ENCODE measurements at places on chromosomes 2 and 18.
A peak's percentile ranks its signal among the peaks of the same experiment; 100 is the strongest.

DNA sequence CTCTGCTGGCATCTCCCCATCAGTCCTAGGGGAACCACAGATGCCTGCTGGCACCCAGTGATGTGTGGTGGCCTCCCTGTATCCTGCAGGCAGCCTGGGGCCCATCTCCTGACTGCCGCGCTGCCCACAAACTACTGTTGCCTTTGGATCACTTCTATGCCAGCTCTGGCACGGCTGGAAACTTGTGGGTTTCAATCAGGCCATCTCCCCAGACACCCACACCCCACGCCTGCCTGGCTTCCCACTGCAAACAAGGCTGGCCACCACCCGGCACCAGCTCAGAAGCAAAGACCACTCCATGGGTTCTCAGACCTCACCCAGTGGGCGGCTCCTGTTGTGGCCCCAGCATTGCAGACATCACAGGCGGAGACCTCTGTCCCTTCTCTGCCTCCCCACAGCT is 15.1 kb upstream of the TPO start:
- DNase-seq: no peak

GRCh38 chr2:21392649-21393048 is 268.9 kb downstream of the TDRD15 start:
- no peak for DNase-seq

DNA sequence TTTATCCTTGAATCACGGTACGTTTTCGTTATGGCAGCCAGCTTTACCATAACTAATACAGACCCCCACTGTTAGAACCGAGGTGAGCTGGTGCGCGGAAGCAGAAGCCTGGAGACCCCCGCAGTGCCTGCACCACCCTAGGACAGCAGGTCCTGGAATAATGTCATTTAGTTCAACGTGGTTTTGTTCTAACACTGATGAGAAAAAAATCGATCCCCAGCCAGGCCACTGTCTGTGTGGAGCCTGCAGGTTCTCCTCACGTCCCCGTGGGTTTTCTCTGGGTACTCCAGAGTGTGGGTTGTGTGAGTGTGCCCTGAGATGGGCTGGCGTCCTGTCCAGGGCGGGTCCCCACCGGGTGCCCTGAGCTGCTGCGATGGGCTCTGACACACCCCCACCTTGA is 69.9 kb upstream of the ST3GAL5 start:
- DNase-seq: no peak

GRCh38 chr2:11746376-11746806 is at the start of gene LPIN1:
LPIN1 (plus strand) TSS chr2:11746632; CDS start chr2:11765542, 18,910 bp downstream.
- DNase-seq: peak; percentile 67

GRCh38 chr2:16952805-16953204 is 287.2 kb upstream of the CYRIA start:
- DNase-seq: no peak

DNA sequence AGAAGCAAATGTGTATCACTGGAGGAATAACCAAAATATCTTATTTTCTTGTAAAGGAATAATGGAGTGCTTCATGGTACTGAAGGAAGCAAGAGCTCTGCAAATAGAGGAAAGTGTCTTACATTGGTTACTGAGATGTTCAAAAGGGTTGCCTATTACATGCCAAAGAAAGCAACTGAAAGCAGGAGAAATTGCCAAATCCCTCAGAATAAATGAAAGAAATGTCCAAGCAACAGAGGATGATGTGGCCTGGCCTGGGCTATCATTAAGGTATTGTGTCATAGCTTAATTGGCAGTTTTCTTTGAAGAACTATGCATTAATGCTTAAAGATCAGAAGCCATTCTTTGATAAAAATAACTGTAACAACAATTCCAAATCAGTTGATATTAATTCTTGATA is 173.7 kb downstream of the RAB3GAP1 start:
- no peak for DNase-seq

DNA sequence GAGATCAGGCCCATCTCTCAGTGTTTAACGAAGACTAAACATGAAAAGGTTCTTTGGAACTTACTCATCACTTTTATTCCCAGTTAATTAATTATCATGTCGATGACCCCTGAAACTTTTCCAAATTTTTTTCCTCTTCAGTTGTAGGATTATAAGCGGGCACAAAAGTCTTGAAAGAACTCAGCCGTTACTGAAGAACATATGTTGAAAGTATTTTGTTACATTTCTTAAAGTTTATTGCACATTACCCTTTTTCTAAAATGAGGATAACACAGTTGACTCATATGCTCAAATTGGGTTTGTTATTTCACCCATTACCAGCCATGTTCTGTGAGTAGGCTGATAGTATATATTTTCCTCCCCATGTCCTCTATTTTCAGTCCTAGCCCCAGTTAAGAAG is 75.9 kb upstream of the COL3A1 start:
- no peak for DNase-seq

DNA sequence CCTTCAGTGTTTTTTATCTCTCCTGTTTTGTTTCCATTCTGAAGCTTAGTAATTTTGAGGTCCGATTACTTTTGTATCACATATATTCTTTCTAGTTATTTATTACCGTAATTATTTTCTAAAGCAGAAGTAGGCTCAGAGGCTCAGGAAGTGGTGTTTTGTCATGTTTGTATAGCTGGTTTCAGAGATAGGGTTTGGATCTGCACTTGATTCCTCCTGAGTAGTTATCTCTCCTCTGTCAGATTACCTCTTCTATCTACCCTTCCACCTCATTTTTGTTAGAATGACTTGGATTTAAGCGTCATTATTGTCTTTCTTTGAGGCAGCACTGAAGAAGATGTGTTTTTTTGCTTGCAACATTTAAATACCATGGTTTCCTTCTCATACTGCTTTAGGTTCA is 95.4 kb downstream of the MTA3 start:
- no peak for DNase-seq

DNA sequence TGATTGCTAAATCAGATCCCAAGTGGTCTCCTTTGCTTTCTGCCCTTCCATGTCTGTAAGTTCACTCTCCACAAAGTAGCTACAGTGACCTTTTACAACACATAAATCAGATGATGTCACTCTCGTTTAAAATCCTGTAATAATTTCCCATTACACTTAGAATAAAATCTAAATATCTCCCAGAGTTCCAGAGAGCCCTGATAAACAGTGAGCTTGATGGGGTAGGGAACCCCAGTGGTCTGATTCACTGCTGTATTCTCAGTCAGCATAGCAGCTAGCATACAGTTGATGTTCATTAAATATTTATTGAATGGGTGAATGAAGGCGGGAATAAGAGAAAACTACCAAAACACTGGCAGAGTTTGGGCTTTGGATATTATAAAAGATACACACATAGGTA is 117.7 kb downstream of the ZAP70 start:
- DNase-seq: no peak

GRCh38 chr2:167258712-167259111 is 370.4 kb downstream of the XIRP2 start:
- no peak for DNase-seq

GRCh38 chr2:49278141-49278540 is 123.8 kb upstream of the FSHR start:
- no peak for DNase-seq

GRCh38 chr2:63772061-63772460 is 69.6 kb upstream of the UGP2 start:
- DNase-seq: no peak

DNA sequence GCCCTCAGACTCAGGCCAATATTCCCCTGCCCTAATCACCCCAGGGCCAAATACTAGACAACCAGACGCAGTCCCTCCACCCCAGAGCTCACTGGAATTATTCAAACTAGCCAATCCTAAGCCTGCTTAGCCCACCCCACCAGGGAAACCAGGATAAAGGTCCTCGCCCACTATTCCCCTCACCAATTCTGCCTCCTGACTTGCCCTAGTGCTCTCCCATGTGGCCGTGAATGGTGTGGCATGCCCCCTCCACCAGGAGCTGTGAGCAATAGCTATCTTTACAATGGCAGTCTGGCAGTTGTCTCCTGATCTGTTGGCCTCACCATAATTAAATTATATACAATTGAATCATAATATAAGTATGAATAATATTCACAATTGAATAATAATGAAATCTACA is 42.3 kb downstream of the FAM124B start:
- DNase-seq: no peak

DNA sequence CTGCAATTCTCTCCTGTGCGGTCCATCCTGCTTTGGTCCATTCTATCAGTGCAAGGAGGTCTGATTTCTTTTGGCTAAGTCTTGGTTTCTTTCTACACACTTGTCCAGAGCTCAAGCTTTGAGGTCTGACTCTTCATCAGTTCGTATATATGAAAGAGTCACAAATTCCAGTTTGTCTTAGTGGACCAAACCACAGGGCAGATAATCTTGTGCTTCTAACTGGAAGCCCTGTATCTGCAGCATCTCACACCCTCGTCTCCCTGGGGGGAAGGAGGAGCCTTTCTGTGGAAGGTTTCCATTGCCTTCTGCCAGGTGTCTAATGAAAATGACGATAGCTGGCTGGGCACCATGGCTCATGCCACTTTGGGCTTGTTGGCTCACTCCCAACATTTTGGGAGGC is 148.5 kb downstream of the SPP2 start:
- no peak for DNase-seq

GRCh38 chr2:241344925-241345651 is 11.0 kb upstream of the FARP2 start:
- no peak for DNase-seq

GRCh38 chr2:126342457-126342856 is 313.5 kb upstream of the GYPC start:
- DNase-seq: no peak

- no peak for DNase-seq
These were observed 40.6 kb upstream of the SNED1 start for GRCh38 chr2:240957656-240958365.

- peak; percentile 40 for DNase-seq
These were observed 1.1 kb upstream of the FARP2 start for GRCh38 chr2:241354668-241355658.

DNA sequence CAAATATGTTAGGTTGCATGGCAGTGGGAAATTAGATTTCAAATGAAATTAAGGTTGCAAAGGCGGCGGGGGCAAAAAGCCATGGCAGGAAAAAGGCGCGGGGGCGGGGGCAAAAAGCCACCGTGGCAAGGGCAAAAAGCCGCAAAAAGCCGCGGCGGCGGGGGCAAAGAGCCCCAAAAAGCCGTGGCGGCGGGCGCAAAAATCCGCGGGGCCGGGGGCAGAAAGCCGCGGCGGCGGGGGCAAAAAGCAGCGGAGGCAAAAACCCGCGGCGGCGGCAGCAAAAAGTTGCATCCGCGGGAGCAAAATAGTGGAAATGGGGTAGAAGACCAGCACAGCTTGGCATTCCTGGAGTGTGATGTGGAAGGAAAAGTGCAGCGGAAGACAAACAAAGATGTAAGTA is 417.1 kb downstream of the ANKRD30B start:
- no peak for DNase-seq

- no peak for DNase-seq
These were observed 68.5 kb downstream of the SFXN5 start for GRCh38 chr2:73003027-73003426.

- no peak for DNase-seq
These were observed 48.2 kb upstream of the SLC14A2 start for GRCh38 chr18:45567123-45567522.

DNA sequence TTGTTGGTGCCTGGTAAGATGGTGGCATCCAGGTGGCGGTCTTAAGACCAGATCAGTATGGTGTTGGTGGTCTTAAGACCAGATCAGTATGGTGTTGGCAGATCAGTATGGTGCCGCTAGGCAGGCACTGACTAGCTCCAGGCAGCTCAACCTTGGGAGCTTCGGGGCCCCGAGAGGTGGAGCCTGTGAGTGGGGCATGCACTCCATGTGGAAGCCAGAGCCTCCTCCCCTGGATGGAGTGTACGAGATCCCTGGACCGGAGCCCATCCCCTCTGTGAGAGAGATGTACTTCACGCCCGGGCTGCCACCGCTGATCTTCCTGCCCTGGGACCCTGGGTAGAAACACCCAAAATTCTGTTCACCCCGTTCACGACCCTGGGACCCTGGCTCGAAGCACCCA is 19.0 kb downstream of the MALT1 start:
- DNase-seq: no peak

DNA sequence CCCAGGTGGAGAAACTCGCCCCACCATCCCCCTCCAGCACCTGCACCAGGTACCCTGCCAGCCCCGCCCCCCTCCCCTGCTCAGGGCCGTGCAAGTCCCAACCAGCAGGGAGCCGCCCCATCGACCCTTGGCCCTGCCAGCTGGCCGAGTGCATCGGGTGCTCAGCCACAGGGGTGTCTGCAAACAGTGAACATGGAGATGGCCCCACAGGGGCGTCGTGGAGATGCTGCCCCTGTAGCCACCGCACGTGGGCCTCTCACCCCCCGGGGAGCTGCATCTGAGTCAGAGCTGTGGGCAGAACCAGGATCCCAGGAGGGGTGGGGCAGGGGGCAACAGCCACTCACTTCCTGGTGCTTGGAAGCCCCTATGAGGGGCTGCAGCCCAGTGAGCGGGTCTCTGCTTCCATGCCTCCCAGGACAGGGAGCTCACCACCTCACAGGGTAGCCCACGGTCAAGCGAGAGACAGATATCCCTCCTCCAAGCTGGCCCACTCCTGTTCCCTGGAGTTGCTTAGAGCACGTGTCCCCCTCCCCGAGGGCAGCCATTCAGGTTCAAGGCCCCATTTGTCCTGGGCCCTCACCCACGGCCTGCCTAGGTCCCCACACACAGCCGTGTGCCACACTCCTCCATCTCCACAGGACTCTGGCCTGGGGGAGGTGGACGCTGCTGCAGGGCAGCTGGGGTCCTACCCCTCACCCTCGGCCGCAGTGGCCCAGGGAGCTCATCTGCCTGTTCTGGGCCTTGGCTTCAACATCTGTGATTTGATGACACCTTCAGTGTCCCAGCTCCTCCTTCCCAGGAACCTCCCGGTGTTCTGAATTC is 1.1 kb upstream of the MAB21L4 start:
- no peak for DNase-seq

DNA sequence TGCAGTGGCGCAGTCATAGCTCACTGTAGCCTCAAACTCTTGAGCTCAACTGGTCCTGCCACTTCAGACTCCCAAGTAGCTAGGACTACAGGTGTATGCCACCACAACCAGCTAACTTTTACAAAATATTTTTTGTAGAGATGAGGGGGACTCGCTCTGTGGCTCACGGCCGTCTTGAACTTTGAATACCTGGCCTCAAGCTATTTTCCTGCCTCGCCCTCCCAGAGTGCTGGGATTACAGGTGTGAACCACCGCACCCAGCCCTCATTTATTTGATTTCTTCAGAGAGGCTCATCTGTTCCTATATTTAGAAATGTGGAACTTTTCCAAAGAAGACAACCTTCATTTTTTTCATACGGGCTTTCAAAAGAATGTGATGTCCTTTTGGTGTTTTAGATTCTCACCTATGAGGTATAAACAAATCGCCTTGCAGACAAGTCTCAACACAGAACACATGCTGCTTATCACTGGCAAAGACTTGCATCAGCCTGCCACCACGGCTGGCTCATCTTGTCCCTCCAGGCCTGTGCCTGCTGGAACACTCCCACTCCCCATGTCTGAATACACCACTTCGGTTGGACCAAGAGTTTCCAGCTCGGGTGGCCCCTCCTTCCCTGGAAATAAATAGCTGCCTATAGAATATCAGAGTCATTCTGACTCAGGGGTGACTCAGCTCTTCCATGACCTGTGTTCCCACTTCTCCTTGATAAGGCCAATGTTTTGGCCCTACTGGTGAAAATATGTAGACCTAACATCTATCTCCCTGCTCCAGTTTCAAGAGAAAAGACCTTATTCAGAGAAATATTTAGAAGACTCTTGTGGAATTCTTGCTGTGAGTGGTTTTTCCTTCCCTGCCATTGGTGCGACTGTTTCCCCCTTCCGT is 202.6 kb downstream of the TGIF1 start:
- peak; percentile 37 for DNase-seq
